ENCODE measurements at places on chromosomes 4 and X.

DNA sequence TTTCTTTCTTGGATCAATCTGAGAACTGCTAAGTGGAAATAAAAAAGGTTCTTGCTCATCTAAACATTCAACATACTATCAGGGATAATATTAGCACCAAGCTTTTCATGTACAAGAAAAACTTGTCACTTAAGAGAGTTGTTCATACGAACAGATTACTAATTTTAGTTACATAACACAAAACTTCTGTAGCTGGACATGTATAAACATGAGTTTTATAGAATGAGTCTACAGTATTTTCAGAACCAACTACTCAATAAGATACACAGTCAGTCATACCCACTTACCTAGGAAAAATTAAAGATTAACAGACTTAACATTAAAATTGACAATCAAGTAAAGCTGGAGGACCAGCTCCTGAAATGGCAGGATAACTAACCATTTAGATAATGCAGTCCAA, 540.1 kb upstream of the FAM241A start:
- no peak for DNase-seq

GRCh38 chr4:115883231-115883630, 769.8 kb upstream of the NDST4 start:
- DNase-seq, result no peak

DNA sequence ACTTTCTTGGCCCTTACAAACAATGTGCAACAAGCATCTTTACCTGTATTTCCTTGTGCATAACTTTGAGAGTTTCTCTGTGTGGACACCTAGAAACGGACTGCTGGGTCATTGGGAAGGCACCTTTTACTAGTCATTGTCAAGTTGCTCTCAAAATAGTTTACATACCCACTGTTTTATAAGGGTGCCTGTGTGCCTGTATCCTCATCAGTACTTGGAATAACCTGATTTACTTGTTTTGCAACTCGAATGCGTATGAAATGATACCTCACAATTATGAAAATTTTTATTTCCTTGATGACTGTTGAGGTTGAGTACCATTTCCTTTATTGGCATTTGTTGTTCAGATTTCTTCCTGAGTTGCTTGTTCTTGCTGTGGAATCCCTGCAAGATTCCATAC, 150.8 kb downstream of the STIM2 start:
- DNase-seq, result no peak

DNA sequence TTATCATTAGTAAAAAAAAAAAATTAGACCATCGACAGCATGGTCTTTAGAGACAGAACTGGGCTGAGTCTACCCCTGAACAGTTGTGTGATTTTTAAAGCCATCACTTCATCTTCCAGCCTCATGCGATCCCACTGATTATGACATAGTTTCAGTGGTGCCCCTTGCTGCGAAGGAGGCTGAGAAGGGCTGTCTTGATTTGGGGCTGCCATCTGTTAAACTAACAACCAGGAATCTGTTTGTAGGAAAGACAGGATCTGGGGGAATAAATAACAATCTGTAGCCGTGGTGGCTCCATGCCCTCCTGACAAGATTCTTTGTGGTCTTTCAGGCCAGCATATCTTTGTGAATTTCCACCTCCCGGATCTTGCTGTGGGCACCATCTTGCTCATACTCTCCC, 17.1 kb downstream of the SLC34A2 start:
- no peak for DNase-seq

DNA sequence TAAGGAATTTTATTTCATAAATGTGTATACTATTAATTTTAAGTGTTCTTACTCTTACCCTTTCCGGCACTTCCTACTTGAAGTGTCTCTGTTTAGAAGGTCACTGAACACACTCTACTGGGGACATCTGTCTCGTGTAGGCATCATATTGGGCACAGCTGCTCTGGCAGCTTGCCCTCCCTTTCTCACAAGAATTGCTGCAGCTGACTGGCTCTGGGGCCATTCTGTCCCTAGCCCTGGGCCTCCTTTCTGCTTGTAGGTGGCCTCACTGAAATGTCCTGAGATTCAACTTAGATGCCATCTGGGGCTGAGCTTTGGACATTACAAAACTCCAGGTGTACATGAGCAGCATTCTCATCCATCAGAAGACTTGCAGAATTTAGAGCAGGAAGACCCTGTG, 49.6 kb downstream of the SMAD1 start:
- no peak for DNase-seq

DNA sequence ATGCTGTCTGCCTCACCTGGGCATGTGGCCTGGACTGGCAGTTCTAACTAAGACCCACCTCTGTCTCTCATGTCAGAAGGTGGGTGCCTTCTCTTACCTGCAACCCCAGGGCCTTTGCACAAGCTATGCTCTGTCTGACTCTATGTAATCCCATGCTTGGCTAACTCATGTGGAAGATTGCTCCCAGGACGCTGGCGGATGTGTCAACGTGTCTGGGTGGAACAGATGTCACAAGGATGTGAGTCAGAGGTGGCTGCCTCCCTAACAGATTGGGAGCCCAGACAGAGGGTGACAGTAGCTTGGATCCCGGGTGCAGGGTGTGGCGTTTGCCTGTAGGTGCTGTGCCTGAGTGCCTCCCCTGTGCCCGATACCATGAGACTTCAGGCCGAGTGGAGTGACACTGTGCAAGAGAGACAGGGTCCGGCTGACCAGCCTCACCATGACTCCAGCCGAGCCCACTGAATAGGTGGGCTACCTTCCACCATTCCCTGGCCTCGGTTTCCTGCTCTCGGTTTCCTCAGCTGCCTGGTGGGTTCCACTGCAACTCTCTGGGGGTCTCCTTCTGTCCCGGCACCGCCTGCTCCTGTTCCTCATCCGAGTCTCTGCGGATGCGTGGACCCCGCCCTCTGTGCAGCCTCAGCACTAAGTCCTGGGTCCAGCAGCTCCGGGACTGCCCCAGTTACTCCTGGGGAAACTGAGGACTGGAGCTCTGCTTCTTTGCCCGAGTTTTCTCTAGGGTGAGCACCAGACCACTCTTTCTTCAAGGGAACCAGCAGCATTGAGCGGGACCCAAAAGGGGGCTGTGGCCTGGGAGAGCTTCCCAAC, 11.0 kb downstream of the SH3BP2 start:
- no peak for DNase-seq

DNA sequence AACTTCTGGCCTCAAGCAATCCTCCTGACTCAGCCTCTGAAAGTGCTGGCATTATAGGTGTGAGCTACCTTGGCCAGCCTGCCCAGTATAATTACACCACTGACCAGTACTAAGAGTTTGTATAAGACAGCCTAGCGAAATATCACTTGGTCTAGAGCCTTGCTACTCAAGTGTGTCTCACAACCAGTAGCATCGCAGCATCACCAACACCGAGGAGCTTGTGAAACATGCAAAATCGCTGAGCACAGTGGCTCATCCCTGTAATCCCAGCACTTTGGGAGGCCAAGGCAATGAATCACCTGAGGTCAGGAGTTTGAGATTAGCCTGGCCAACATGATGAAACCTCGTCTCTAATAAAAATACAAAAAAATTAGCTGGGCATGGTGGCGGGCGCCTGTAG, 102.0 kb upstream of the GATB start:
- no peak for DNase-seq

GRCh38 chr4:118904418-118904817, 15.8 kb downstream of the SYNPO2 start:
- DNase-seq, result no peak

- DNase-seq, result no peak
Measured at GRCh38 chr4:34220601-34221000, 2023.7 kb downstream of the ARAP2 start.

- DNase-seq, result no peak
Measured at GRCh38 chrX:71619986-71620385, 1.7 kb upstream of the CXCR3 start.

DNA sequence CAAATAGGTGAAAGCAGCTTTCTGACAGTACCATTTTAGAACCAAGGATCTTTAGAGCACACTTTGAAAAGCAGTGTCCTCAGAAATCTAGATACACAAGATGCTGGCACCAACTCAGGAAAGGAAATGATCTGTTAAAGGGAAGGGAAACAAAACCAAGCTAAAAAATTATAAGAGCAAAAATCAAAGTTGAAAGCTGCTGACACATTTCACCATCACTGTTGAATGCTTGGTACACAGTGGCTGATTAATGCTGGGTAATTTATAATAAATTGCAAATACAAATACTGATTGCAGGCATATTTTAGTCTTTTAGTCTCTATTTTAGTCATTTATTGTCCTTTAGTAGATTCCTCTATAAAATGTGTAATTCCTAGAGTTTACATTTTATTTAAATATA, 1540.1 kb upstream of the PCDH10 start:
- DNase-seq, result no peak

- DNase-seq, result no peak
Measured at GRCh38 chr4:154471032-154471431, 20.6 kb downstream of the DCHS2 start.

GRCh38 chrX:107673933-107674479, 45.7 kb downstream of the PRPS1 start:
- peak; percentile 93 for DNase-seq

- no peak for DNase-seq
Measured at GRCh38 chrX:17529151-17529745, 154.2 kb downstream of the NHS start.

DNA sequence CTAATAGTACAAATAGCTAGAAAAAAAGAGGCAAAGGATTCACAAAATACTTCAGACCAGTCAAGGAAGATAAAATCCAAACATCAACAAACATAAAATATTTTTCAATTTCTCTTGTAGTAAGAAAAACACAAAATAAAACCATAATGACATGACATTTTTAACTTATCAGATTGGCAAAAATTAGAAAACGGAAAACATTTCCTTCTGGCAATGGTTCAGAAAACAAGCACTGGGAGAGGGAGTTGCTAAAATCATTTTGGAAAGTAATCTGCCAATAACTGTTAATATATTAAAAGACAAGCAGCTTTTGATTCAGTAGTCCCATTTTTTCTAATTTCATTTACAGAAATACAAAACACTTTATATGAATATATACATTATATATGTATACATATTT, 26.1 kb downstream of the TKTL2 start:
- DNase-seq, result no peak

DNA sequence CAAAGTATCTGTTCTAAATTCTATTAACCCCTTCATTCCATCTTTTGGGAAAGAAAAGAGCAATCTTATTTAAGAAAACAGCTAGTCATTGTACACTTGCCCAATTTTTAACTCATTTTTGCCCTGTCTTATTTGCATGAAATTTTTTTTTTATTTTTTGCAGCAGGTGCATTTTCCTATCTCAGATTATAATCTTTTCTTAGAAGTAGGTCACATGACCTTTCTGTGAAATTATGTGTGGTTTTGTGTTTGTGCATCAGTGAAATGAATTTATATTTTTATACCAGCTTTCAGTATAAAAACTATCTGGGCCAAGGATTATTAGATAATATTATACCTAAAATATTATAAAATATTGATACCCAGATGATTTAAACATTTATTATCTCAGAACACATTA, 145.6 kb downstream of the INPP4B start:
- DNase-seq, result no peak

DNA sequence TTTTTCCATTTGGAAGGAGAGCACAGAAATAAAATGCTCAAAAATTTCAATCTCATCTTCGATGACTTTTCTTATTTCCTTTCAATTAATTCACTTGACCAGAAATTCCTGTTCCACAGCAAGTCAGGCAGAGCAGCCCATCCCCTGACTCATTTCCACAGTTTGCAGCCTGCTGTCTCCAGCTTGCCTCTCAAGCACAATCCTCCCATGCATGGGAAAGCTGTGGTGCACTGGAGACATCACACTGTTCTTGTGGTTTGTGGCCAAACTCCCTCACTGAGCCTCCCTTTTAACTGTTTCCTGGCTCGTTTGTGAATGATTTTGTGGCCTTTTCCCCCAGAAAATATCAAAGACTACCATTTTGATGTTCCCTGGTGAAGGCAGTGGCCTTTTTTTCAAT, 114.0 kb upstream of the ENPEP start:
- DNase-seq, result no peak

- DNase-seq, result no peak
Measured at GRCh38 chr4:25096251-25096980, 63.8 kb downstream of the SEPSECS start.

- DNase-seq, result peak; percentile 61
Measured at GRCh38 chrX:10156199-10157031, at the start of gene CLCN4. Gene CLCN4, plus strand, starts transcription at chrX:10156975. Its CDS starts 28,058 bp downstream, at chrX:10185033.

DNA sequence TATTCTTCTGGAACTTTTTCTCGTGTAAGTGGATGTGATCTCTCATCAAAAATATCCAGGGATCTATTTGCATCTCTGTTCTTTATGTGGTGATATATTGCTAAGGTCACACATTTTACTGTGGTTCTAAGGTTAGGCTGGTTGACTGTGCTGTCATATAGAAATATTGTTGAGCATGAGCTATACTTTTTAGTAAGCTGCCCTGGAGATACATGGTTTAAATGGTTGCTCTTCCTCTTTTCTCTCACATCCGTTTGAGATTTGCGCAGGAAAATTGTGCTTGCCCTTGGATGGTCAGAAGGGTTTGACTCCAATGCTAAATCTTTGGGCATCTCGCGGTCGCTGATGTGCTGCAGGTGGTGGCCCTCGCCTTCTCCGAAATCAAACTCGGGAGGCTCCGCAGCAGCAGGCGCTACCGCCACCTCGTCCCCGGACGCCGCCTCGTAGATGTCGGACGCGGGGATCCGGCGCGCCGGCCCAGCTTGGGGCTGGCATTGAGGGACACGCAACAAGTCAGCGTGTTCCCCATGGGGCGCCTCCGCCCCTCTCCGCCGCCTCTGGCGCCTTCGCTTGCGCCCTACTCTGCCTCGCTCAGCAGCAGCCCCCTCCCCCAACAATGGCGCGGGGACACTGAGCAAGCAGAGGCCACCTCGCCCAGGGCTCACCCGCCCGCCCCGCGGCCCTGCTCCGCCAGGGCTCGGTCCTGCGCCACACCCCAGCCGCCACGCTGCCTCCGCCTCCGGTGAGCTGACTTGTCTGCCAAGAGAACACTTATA, 154.5 kb downstream of the MSN start:
- peak; percentile 21 for DNase-seq

DNA sequence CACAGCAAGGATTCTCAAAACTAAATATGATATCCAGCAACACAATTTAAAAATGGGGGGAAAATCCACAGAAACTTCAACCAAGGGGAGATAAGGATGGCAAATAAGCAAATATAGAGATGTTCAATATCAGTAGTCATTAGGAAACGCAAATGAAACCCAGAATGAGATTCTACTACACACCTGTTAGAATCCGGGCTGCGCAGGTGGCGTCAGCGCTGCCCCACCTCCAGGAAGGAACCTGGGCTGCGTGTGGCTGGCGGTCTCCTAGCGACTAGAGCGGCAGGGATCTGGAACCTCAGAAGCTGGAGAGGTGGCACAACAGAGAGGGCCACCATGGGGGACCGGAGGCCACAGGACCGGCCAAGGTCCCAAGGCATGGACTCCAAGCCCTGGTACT, at the start of gene FAM47B:
Gene FAM47B (plus strand): TSS at position 301 of the 400 bp plus-strand sequence. CDS start 36 bp downstream, at position 337.
- DNase-seq, result no peak

DNA sequence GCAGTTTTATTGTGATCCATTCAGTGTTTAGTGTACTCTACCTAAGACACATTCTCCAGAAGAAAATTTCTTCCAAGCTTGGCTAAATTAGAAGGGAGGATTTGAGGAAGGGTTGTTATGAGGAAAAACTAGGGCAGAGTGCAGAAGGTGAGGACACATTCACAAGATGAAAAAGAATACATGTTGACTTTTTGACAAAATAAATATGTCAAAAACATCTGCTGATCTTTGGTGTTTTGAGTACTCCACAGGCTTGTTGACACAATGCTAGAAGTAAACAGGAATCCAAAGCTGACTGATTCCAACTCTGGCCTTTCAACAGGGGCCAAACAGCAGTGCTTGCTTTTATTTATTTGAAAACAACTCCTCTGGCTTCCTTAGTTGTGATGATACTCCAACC, 125.8 kb upstream of the SLC7A11 start:
- DNase-seq, result no peak
